Cortex of kidney (tissue), 1 donor: ENCODE measurements at places on chromosomes 6 and 20.

- DNase-seq: no peak
Measured at GRCh38 chr6:4574007-4574406, 202.2 kb upstream of the CDYL start.

DNA sequence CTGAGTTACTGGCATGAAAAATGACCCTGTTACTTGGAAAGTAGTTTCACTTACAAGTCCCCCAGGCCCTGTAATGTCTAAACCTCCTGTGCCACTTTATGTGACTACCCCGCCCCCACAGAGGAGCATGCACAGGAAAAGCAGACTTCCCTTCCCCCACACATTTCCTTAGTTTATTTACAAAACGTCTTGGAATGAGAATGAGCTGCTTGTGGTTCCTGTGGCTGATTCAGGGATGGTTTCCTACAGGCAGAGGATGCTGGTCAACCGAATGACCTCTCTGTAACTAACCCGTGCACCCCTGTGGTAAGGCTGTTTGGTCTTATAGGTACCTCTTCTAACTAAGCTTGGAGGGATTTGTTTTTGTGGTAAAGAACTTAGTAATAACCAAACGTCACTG lies 28.5 kb downstream of the RSPO3 start:
- DNase-seq: no peak

DNA sequence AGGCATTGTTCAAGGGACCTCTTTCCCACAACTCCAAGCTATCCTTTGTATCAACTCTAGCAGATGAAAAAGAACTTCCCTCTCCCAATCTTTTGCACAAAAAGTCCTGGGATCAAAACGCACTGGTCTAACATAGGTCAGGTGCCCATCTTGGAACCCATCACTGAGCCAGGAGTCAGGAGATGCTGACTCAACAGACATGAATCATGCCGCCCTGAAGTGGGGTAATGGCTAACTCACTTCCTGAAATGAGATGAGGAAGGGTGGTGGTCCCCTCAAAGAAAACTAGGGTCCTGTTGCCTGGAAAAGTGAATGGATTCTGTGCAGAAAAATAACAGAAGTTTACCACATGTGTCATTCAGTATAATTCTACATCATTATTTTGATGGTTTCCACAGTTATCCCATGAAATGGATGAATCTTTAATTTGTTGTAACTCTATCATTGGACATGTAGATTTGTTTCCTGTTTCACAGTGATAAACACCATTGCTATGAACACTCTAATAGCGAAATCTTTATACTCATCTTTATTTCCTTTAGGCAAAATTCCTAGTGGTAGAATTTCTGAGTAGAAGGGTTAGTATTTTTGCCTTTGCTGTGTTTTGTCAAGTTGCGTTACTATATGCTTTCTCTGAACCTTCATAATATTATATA lies 151.3 kb downstream of the SLC16A10 start:
- no peak for DNase-seq

DNA sequence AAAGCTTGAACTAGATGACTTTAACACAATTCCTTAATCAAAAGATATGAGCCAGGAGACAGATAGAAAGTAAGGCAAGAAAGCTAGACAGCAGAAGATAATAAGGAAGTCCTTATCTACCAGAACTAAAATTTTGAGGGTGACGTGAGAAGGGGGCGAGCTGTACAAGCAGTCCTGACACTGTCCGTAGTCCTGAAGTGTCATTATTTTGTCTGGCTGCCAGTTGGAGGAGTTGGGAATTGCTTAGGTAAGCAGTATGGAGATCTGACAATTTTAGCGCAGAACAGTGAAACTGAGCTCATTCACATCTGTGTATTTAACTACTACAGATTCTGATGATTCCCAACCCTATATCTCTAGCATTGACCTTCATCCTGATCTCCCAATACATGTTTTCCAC lies 25.8 kb upstream of the CEP85L start:
- no peak for DNase-seq

- no peak for DNase-seq
Measured at GRCh38 chr6:154249499-154250298, 106.9 kb downstream of the IPCEF1 start.

DNA sequence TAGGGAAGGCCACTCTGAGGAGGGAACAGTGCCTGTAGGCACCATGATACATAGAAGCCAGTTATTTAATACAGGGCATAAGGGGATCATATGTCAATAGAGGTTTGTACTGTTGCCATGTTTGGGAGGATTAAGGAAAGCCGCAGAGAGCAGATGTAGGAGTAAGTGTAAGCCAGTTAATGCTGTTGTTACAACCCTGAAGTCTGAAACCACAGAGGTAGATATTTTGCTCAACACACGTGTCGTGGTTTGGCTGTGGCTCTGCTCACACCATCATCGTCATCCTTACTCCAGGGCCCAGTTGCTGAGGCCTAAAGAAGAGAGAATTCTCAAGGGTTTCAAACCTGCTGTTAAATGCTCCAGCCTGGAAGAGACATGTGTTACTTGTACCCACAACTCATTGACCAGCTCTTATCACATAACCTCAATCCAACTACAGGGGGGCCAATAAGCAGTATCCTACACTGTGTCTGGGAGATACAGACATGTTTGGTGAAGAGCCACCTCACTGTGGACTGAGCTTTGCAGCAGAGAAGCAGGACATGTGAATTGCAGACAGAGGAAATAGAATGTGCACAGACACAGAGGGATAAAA lies 31.0 kb upstream of the PSMF1 start:
- no peak for DNase-seq

DNA sequence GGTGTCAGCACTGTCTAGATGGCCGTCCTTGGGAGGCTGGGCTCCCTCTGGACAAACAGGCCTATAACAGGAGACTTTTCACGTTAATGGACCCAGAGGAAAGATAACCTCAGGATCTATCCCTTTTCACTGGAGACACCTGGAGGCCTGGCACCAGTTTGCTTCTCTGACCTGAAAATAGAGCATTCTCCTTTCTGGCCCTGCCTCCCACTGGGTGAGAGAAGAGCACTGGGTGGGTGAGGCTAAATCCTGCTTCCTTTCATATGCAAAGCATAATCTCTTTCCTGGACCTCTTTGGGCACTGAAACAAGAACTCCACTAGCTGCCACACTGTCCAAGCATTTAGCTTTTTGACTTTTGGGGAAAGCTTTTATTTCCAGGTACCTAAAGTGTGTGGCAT lies 78.3 kb downstream of the FOXO3 start:
- no peak for DNase-seq

- DNase-seq: no peak
Measured at GRCh38 chr6:170185175-170185978, 105.5 kb downstream of the DLL1 start.
